Endothelial cell (in vitro differentiated cells): ENCODE measurements at places on chromosomes 5 and 9.

DNA sequence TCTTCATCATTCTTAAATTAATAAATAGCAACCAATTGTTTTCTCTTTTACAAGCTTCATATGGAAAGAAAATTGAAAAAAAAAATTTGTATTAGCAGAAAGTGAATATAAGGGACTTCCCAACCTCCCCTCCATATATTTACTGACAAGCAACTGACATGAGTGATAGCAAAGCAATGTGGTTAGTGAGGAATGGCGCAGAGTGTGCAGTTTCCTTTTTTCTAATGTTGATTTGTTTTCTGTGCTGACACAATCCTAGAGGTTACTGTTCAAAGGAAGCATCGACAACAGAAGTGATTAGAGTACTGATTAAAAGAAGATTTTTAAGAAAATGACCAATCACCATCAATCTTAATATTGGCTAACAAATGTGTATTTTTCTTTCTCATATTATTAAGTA lies 1.7 kb upstream of the PTGER4 start:
- DNase-seq = no peak

- DNase-seq = no peak
These were observed 1146.2 kb downstream of the CDH9 start for GRCh38 chr5:25892211-25892610.

DNA sequence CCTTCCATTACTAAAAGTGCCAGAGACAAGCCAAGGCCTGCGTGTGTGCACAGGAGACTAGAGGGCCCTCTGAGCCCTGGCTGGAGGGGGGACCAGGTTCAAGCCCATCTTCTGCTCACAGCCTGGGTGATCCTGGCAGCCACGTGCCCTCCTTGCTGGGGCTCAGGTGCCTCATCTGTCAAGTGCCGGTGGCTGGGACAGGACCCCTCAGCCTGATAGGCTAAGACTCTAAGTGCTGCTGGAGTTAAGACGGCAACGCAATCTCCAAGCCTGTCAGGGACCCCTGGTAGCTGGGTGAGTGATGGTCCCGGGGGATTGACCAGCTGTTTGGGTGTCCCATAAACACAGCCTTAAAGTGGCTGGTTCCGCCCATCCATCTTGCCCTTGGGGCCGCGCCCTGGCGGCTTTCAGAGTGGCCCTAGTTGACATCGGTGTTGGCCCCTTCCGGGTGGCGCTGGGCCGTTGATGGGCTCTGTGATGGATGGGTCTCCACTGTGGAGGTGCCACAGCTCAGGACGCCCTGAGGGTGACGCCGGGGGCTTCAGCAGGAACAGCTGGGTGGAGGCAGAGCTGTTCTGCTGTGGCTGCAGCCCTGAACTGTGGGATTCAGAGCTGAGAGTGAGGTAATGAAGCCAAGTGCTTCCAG lies 136.2 kb downstream of the BARX1 start:
- DNase-seq = no peak

- peak; percentile 65 for DNase-seq
These were observed at the start of gene PALM2AKAP2 for GRCh38 chr9:109779711-109780452. Gene PALM2AKAP2 (plus strand): TSS chr9:109780198. CDS start chr9:109780489, 291 bp downstream.

- no peak for DNase-seq
These were observed 398.9 kb downstream of the PLK2 start for GRCh38 chr5:58060996-58061395.

- no peak for DNase-seq
These were observed 24.2 kb downstream of the PPARGC1B start for GRCh38 chr5:149754172-149754880.

DNA sequence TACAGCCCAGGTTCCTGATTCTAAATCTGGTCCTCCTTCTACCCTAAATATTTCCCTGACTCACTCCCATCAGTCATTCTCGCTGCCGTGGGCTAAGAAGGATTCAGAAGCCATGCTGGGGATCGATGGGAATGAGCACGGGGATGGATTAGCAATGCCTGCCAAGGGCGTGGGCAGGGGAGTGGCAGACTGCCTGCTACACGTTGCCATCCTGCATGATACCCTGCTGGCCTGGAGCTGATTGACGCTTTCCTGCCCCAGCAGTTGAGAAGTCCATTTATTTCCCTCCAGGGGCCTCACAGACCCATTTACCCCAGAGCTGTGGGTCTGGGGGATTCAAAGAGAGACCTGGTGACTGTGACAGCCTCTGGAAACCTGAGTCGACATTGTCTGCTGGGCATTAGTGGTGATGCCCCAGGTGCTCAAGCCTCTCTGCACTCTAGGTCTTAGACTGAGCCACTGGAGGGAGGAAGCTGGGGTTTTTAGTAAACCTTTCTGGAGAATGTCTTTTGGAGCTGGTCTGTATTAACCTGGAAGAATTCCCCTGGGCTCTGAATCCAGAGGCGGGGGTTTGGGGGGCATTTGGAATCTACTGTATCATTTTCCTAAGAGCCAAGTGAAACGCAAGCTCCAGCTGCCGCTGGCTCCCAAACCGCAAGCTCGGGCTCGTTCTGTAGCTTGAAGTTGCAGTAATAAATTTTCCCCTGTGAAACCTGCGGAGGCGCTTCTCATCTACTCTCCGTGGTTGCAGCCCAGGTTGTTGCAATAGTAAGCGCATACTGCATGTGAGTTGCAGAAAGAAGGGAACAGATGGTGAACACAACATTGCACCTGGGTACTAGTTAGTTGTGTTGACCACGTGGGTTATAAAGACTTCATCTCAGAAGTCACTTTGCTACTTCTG lies 76.3 kb upstream of the RAPGEF1 start:
- DNase-seq = no peak

- no peak for DNase-seq
These were observed 189.6 kb downstream of the HSPA4 start for GRCh38 chr5:133241179-133242092.

DNA sequence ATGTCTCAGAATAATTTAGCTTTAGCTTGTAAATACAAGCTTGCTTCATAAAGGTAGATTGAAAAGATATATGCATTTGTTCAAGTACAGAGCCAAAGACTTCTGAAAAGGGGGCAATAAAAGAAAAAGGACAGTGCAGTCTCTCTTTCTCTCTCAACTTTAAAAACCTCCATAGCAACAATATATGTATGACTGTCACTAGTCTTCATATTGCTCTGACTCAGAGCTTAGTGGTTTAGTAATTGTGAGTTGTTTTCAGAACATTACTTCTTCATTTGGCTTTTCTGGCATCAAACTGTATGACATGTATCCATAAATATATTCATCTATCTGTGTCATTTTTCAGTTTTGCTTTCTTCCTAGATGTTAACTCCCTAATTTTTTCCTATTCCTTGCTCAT lies 194.6 kb upstream of the KIF2A start:
- DNase-seq = no peak

GRCh38 chr5:57836921-57837320 lies 354.3 kb upstream of the ACTBL2 start:
- DNase-seq = no peak

- DNase-seq = no peak
These were observed 22.1 kb downstream of the HMGXB3 start for GRCh38 chr5:150022681-150023080.

- no peak for DNase-seq
These were observed 156.2 kb upstream of the NR3C1 start for GRCh38 chr5:143559586-143560109.

DNA sequence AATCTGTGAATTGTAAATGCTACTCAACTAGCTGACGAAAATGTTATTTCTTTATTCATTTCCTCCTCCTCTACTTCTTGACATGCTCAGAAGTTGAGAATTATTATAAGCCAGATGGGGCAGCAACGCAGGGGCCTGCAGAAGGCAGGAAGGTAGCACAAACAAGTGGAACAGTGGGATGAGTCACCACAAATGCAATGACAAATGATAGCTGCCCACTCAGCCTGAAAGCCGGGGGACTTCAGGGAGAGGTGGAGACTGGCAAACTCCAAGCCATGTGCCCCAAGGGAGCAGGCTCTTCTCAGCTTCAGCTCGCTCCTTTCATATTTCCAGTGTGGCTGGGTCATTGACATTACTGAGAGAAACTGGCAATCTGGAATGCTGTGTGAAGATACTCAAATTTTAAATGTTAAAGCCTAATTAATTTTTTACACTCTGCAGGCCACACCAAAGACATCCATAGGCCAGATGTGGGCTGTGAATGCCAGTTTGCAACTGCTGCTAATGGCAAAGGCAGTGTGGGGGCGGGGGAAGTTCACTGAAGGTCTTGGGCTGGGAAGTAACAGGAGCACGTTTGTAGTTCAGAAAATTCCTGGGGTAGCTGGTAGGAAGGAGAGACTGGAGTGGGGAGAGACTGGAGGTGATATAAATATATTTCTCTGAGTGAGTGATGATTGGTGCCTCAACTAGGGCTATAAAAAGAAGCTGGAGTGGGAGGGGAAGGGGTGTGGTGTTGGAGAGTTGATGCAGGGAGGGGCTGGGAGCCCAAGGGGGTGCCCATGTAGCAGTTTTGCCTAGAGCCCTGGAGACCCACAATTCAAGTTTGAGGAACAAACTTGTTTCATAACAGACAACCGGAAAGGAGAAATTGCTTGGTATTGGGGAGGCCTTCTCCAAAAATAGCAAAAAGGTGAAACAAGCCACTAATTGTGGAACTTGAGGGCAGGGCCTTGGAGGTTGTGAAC lies 20.8 kb upstream of the ADRB2 start:
- DNase-seq = no peak

GRCh38 chr5:172840432-172841154 lies 6.5 kb downstream of the ERGIC1 start:
- DNase-seq = no peak

DNA sequence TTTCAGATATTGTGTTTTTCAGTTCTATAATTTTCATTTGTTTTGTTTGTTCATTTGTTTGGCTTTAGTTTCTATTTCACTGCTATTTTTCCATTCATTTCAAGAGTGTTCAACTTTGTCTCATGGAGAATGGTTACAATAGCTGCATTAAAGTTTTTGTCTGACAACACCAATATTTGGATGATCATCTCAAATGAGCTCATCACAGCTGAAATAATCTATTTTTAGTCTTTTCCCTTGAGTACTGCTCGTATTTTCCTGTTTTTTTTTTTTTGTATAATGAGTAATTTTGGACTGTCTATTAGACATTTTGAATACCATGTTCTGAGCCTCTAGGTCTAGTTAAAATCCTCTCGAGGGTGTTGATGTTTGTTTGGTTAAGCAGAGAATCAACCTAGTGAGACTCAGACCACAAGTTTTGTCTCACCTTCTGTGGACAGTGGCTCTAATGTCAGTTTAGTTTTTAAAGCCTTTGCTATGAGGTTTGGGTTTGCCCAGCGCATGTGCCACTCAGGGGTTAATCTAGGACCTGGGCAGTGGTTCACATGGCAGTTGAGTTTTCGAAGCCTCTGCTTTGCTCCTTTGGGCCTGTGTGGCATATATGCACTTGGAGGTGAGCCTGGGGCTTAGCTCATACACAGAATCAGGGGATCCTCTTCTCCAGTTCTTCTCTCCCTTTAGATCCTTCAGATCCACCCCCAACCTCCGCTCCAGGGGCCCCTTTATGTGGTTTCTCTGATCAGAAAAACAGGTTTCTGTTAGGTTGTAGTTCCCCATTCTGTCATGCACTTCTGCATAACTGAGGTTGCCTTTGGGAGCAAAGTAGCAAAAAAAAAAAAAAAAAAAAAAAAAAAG lies 79.8 kb downstream of the ARSB start:
- no peak for DNase-seq

DNA sequence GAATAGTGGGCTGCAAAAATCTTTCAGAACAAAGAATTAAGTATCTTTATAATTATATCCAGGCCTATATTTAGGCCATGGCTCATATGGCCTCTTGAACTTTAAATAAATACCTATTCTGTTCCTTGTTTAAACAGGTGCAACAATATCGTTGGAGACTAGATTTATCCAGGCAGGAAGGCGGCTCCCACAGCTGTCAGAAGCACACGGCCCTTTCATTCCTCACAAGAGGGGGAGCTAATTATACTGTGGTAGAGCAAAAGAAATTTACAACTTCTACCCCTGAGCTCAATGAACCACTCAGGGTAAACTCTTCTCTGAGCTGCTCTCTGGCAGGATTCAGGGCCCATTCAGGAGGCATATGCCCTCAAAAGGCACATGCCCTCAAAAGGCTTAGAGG lies 31.3 kb downstream of the TMEM174 start:
- DNase-seq = no peak

- DNase-seq = no peak
These were observed 278.7 kb upstream of the ISL1 start for GRCh38 chr5:51104556-51104955.

DNA sequence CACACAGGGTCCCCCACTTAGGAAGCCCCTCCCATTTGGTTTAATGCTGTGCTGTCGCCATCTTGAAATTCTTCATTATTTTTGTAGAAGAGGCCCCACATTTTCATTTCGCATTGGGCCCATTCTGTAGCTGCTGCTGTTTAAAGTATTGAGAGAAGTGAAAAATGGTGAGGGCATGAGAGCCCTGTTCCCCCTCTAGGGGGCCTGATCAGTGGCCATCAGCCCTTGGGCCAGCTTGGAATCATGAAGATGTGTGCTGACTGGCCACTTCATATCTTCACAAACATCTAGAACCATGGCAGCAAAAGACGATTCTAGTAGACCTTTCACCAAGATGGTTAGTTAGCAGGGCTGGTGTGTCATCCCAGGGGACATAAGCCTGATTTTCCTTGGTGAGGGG lies 3.3 kb downstream of the TMEM268 start:
- no peak for DNase-seq

- no peak for DNase-seq
These were observed 185.7 kb downstream of the MARCHF11 start for GRCh38 chr5:15993919-15994318.

- no peak for DNase-seq
These were observed 25.9 kb downstream of the SRFBP1 start for GRCh38 chr5:121987685-121988073.

GRCh38 chr5:58013542-58014258 lies 446.2 kb downstream of the PLK2 start:
- no peak for DNase-seq

GRCh38 chr9:87657190-87657589 lies 68.7 kb upstream of the CTSL start:
- no peak for DNase-seq

- DNase-seq = no peak
These were observed 6.3 kb upstream of the UGCG start for GRCh38 chr9:111890334-111890733.

DNA sequence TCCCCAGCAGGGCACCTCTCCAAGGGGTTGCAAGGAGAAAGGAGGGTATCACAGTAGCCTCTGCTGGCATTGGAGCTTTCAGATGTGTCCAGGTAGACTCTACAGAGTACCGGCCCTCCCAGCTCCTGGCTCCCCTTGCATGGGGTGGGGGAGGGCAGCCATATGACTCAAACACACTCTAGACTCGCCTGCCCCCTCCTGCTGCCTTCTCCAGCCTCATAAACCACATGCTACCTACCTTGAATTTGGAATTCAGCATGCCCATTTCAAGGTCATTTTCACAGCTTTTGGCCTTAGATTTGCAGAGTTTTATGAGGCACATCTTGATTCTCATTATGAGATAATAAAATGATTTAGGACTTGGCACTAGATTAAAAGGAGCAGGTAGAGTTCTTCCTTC lies 32.8 kb upstream of the SMIM32 start:
- no peak for DNase-seq

DNA sequence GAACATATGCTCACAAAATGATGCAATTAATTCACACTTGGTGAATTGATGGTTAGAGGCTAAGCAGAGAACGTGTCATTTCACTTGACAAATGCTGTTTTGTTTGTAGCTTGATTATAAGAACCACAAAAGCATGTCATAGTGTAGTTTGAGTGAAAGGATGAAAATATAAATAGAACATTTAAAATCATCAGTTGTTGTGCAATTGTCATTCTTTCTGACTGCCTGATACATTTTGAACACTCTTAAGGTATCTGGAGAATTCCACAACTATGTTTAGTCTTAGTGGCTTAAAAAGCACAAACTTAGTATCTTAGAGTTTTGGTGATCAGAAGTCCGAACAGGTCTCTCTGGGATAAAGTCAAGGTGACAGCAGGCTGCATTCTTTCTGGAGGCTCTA lies 129.4 kb downstream of the BASP1 start:
- DNase-seq = no peak

- no peak for DNase-seq
These were observed 409.4 kb upstream of the CTNND2 start for GRCh38 chr5:12313602-12314001.
